Activated CD4-positive, alpha-beta memory T cell treated with anti-CD3 and anti-CD28 coated beads, Interleukin-2, amount 10 ng/mL, durations not matched to agents 7 days and 5 days (primary cell): ENCODE measurements at places on chromosomes 1 and 21.

DNA sequence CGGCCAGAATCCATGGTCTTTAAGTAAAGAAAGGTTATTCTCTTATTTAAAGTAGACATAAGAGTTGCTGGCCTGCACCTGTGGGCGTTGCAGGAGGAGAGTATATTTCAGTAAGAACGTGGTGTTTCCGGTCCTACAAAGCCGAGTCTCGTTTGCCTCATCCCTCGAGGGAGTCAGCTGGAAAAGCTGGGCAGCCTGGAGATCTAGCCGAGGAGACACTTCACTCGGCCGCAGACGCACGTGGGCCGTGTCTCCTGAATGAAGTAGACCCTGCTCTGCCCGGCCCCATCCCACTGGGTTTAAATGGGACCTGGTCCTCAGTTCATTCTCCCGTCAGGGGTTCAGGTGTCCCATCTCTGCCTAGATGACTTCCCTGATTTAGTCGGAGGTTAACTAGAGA, 14.9 kb downstream of the SLC45A1 start:
- no peak for DNase-seq

GRCh38 chr1:22418933-22419382, 32.7 kb upstream of the ZBTB40 start:
- DNase-seq = no peak

- no peak for DNase-seq
Measured at GRCh38 chr1:246794048-246794827, 70.0 kb downstream of the SCCPDH start.

- DNase-seq = no peak
Measured at GRCh38 chr1:94840808-94841207, 20.7 kb downstream of the SLC44A3 start.

DNA sequence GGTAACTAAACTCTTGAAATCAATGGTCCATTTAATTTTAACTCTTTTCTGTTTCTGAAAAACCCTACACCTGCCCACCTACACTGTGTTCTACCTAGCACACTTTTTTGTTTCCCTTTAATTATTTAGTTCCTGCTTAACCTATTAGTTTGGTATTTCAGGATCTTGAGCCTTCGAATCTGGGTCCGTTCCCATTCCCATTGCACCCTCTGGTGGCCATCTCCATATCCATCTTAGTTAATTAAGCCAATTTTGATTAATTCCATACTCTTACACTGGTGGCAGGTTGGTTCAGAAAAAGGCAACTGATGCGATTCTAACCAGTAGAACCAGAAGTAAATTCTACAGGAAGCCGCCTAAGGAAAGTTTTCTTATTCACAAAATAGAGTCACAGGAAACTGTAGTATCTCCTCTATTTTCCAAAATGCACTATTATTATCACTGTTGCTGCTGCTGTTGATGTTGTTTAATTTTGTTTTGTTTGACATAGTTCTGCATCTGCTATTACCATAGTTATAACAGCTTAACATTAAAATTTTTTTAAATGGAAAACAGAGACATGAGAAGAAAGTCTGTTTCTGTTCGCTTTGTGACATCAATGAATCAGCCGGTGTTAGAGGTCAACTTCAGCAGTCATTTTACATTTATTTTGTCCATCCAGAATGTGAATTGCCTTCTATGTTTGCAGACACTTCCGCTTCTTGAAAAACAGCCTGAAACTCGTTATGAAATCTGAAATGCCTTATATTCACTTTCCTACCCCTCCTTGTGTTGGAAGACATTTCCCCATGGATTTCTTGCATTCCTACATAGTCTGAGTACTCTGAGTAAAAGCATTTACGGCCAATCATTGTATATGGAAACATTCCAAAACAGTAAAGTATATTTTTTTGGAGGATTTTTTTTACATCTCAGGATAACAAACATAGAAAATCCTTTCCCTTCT, 115.5 kb upstream of the NCAM2 start:
- no peak for DNase-seq

DNA sequence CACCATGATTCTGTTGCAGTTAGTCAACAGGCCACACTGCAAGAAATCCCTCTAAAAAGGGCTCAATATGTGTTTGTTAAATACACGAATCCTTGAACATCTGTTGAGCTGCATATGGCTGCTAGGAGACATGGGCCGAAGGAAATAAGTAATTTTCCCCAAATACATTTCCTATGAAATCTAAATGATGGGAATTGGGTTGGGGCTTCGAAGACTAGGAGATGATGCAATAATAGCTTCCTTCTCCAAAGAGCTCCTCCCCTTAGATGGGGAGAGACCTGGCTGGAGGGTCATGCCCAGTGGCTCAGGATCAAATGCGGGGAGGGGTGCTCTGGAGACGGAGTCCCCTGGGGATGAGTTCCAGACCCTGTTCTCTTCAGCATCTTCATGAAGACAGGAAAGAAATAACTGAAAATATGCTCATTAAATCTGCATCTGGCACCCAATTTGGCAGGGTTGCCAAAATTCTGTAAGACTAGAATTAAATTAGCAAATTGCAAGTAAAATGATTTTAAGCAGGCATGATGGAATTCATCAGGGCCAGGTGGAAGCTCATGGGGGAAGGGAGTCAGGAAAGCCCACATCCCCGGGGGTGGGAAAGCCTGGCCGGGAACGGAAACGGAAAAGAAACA, 165.0 kb upstream of the EDN2 start:
- no peak for DNase-seq

- DNase-seq = no peak
Measured at GRCh38 chr1:8091691-8092090, 65.6 kb upstream of the ERRFI1 start.

DNA sequence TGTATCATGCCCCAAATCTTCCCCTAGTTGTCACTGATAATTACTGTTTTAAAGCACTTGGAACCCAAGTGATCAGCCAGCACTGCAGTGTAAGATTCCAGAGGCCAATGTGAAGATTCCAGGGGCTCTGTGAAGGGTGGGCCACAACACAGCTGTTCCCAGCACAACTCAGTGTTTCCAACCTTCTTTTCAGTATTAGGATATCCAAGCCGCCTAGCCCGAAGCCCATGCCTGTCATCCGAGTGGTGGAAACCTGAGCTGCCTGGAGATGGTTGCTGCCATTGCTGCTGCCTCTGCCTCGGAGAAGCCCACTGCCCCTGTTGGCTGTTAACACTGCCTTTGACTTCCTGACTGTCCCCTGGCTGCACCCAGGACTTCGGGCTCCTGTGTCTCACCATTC, 30.4 kb upstream of the SNX27 start:
- DNase-seq = no peak

DNA sequence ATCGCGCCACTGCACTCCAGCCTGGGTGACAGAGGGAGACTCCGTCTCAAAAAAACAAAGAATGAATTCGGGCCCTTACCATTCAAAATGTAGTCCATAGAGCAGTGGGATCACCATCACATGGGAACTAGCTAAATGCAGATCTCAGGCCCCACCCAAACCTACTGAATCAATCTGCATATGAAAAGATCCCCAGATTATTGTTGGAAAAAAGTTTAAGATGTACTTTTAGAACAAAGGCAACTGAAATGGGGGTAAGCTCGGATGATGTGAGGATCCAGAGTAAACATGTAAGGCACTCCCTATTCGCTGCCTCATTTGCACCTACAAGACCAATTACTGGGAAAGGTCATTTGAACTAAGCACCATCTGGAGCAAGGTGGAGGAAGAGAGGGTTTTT, 803 bp upstream of the FLAD1 start:
- DNase-seq = no peak

DNA sequence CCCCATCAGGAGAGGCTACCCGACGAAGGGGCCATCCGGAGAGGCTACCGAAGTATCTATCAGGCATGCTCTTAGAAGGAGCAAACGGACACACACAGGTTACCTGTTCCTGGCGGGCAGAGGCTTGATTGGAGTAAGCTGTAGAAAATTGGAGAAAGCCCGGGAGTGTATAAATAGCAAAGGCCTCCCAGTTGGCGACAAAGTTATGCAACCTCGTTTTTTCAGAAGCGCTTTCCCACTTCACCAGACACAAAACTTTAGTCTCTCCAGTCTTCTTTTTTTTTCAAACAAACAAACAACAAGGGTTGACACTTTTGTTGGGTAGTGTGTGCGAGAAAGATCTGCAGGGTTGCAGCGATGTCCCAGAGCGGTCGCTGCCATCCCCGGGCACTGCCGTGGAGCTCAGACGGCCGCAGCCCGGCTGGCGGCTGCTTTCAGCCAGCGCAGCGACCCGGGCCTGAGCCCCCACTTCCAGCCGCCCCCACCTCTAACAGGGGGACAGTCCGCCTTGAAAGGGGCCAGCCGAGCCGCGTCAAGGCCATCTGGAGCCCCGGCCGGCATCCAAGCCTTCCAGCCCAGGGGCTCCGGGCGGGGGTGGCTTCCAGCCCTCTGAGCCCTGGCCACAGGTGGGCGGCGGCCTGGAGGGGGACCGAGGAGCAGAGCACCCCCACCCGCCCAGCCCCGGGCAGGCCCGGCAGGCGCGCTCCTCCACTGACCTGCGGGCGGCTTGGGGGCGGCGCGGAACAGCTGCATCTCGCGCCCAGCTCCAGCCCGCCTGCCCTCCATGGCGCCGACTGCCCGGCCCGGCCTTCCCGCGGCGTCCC, 616 bp downstream of the MCOLN3 start:
- DNase-seq = peak; percentile 19

DNA sequence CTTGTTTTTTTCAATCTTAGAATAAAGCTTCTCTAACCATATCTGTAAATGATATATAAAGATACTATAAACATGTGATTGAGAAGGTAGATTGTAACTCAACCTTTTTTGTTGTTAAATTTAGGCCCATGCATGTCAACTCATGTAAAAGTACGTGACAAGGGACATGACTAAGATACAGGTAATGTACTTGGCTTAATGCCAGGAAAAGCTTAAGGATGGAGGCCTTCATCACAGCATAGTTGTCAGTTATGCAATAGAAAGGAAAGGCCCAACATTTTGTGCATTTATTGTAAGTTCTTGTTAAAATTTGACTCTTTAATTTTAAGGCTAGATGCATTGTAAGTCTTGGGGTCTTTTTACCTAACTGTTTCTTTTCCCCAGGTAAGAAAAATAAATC, 305.1 kb downstream of the LTN1 start:
- no peak for DNase-seq

- DNase-seq = no peak
Measured at GRCh38 chr1:64598100-64598571, 128.2 kb downstream of the CACHD1 start.

DNA sequence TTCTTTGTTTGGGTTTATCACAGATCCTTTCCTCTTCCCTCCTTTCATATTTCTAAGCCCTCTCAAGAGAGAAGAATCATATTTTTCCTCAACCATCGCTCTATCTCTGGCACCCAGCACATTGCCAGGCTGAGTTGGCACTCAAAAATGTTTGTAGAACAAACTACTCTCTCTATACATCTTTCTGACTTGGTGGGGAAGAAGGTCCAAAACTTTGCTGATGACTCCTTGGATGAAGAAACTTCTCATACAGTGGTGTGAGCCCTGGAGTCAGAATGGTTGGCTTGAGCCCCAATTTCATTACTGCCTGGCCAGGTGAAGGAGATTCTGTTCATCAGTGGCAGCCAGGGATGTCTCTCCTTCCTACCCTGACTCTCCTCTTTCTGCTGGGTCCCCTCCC, 11.9 kb downstream of the ALX3 start:
- DNase-seq = no peak

- peak; percentile 45 for DNase-seq
Measured at GRCh38 chr1:161367684-161368400, at the start of gene CFAP126. CFAP126 (minus strand) TSS chr1:161367876; CDS start chr1:161367868, 8 bp downstream.

- peak; percentile 77 for DNase-seq
Measured at GRCh38 chr1:200483491-200484143, 73.8 kb upstream of the ZNF281 start.

- no peak for DNase-seq
Measured at GRCh38 chr1:216457356-216457755, 34.1 kb upstream of the USH2A start.

GRCh38 chr1:59357645-59358320, 60.9 kb downstream of the FGGY start:
- DNase-seq = no peak

GRCh38 chr1:119409731-119410130, 5.2 kb upstream of the HSD3B2 start:
- DNase-seq = no peak

DNA sequence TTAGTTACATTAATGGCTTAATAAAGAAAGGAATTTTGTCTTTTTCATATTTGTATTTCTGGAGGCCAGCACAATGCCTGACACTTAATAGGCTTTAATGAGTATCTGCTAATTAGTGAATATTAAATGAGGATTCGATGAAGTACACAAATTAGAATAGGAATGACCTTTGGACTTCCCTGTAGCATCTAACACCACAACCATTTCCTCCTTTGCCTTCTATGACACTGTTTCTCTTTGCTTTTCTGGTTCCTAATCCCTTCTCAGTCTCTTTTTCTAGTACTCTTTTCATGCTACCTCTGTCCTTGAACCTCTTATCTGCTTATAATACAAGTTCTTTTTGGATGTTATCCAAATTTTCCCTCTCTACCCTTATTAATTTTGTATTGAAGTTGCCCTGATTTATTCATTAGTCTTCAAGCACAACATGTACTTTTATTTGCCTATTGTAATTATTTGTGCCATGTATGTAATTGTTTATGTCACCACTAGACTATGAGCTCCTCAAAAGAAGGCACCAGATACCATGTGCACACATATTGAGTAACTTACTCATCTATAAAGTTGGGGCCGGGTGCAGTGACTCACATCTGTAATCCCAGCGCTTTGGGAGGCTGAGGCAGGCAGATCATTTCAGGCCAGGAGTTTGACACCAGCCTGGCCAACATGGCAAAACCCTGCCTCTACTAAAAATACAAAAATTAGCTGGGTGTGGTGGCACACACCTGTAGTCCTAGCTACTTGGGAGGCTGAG, 23.8 kb downstream of the RPS27 start:
- DNase-seq = no peak

- DNase-seq = no peak
Measured at GRCh38 chr1:178724376-178724727, 692 bp upstream of the RALGPS2 start.

DNA sequence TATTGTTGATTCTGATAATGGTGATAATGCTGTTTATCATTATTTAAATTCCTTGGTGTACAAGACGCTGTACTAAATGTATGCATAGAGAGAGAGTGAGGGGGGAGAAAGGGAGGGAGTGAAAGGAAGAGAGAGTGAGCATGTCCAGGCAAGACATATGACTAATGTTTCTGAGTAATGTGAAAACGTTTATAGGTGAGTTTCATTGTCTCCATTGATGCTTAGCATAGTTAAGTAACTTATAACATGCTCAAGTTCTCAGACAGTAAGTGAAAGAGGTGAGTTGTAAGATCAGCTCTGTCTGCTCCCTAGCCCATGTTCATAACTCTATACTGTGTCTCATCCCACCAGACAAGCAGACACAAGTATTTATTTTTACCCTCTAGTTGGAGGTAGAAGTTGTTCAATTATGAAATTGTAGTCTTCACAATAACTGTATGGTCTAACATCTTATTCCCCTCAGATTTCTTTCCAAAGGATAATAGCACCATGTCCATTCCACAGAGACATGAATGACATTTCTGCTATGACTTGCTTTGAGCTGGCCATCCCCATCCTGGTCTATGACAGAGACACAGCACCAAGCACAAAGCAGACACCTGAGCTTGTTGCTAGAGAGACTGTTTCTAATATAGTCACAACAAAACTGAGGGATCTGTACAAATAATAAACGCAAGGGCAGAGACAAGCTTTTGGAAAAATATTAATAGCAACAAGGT, 285.1 kb downstream of the CACNA1E start:
- DNase-seq = no peak

- DNase-seq = no peak
Measured at GRCh38 chr1:193355178-193355577, 168.8 kb upstream of the B3GALT2 start.

GRCh38 chr1:6184083-6184783, 4.1 kb upstream of the CHD5 start:
- no peak for DNase-seq

- DNase-seq = no peak
Measured at GRCh38 chr1:54486907-54487306, 61.1 kb upstream of the ACOT11 start.
